ENCODE measurements at places on chromosomes 11 and 22.

GRCh38 chr11:72111300-72112142 lies 974 bp downstream of the ANAPC15 start:
- no peak for DNase-seq

DNA sequence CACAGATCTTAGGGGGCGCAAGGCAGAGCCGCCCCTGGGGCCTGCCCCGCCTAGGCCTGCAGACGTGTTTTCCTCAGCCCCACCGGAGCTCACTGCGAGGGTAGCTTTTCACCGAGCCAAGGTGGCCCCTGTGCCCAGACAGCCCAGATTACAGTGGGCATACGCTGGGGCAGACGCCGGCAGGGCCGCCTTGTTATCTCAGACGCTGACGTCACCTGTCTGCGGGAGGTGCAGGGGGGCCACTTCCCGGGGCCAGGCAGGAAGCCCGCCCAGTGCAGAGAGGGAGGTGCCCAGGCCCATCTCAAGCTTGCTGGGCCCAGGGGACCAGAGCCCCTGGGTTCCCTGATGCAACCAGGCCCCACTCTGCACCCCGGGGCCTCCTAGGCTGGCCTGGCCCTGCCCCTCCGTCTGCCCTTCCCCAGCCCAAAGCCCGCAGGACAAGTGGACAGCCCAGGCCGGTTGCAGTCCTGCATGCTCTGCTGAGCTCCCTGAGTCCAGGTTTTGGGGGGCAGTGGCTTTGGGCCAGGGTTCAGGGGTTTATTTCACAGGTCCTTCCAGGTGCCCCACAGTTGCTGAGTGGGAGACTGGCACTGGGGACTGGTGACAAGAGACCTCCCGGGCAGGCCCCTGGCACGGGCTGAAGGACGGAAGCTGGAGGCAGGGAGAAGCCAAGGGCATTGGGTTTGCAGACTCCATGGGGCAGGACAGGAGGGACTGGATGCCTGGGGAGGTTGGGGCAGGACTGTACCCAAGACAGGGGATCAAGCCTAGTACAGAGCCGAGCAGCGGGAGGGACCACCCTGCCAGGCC lies 38.6 kb downstream of the IGF2 start:
- DNase-seq: no peak

DNA sequence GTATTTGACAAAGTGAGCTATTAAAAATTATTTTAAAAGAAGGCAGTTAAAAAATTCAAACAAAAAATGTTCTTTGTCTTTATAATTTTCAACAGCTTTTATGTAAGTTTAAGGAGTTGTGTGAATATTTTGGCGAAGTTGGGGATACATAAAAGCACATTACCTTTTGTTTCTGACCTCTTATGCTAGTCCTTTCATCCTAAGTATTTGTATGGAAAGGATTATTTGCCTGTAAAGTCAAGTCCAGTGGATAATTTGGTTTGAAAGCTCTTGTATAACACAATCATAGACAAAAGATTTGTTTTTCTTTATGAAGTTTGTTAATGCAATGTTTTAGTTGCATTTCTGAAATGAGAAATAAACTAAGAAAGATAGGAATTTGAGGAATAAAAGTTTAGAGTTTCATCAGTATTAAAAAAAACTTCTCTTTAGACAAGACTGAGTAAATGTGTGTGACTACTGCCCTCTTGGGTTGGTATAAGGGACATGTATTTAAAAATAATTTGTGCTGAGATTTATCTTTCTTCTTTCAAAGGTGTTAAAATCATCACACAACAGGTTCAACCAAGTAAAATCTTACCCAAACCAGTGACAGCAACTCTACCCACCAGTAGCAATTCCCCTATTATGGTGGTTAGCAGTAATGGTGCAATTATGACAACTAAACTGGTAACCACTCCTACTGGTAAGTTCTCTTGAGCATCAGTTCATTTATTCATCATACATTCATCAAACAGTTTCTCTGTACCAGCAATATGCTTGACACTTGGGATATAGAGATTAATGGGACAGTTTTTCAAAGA lies 68.2 kb downstream of the EMSY start:
- DNase-seq: peak; percentile 26

DNA sequence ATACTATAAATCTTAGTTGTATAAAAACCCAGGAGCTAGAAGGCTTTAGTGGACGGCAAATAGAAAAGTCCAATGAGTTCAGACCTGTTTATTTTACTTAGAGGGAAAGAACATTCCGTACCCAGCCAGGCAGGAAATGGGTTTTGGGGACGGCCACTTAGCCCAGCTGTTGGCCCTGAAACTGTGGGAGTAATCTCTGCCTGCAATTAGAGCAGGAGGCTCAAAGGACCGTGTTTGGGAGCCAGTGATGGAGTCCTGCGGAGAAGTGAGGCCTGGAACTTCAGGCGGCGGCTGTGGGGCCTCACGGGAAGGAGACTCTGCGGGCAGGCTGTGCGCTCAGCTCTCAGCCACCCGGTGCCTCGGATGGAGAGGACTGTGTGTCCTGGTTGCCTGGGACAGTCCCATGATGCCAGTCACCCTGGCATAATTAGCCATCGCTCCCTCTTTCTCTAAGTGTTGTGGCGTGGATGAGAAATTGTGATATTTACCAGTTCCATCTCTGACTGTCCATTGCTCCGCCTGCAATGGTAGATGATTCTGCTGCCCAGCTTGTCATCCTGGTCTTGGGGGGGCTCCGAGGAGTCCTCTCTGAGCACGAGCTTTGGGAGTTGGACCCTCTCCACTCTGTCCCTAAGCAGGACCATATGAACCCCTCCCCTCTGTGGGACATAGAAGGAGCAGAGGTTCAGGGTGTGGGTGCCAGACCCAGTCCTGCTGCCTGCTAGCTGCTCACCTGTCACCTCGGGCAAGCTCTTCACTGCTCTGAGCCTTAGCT lies 530.3 kb downstream of the TBC1D22A start:
- DNase-seq: no peak

- no peak for DNase-seq
Observed at GRCh38 chr11:71164186-71164585, 88.2 kb downstream of the SHANK2 start.

DNA sequence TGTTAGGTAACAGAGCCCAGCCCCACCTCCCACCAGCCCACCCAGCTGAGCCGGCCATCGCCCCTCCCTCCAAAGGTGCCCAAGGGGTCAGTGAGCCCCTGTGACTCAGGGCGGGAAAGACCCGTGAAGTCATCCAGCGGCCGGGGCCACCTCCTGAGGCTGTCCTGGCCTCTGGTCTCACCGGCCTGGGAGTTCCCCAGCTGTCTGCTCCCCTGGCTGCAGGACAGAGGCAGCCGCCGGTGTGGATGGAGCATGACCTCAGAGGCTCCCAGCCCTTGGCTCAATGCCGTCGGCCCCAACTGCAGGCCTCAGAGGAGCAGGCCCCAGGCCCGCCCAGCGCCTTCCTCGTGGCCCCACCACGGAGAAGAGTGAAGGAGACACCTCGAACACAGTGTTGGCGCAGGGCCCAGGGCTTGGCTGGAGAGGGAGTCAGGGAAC lies 28.7 kb downstream of the RPL3 start:
- DNase-seq: peak; percentile 75

DNA sequence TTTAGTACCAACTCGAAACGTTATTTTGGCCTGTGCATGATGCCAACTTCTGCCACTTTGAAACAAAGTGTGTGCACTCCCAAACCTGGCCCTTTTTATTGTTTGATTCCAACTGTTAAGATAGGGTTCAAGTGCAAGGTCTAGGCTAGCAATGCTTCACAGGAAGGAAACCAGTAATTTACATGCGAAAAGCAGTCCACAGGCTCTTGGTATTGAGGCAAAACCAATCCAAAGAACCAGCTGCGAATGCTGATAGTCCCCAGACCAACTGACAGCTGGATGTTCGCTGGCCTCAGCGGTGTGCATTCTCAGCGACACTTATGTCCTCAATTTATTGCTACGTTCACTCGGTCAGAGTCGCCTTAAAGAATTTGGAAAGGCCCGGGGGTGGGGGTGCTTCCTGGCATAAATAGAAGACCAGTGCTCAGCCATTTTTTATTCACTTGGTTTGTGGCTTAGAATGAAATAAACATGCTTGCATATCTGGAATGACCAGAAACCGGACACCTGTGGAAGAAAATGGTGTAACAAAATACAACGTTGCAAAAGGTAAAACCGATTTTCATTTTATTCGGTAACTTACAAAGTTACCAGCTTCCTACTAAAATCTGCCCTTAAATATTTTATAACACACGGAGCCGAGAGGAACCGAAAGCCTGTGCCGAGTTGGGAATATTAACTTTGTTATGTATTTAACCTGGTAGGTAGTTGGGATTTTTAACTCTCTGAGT lies 1.6 kb downstream of the CPT1A start:
- DNase-seq: no peak

DNA sequence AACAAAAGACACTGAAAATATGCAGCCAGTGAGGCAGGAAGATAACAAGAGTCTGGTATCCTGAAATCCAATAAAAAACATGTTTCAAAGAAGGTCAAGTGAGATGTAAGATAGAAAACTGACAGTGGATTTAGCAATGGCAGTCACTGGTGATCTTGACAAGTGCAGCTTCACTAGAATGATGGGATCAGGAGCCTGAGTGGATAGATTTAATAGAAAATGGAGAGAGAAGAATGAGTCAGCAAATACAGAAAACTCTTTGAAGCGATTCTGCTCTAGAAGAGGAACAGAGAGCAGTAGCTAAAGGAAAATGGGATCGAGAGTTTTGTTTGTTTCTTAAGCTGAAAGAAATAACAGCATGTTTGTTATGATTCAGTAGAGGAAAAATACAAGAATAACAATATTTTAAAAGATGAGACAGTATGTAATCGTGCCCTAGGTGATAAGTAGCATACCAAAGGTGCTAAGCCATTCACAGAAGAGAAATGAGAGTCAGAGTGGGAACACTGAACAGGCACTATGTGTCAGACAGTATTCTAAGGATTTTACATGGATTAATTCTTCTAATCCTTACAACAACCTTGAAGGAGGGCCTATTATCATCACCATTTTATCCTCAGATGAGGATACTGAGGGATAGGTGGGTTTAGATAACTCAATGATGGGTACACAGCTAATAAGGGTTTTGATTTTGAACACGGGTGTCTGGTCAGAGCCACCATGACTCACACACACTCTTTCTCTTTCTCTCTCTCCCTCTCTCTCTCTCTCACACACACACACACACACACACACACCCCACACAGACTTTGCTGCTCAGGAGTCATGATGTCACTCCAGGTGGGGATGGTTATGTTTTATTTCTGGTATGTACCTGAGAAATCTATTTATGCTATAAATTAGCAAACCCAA lies 36.3 kb downstream of the MRE11 start:
- DNase-seq: no peak

- DNase-seq: no peak
Observed at GRCh38 chr11:2551131-2551530, 106.3 kb downstream of the KCNQ1 start.

GRCh38 chr22:49368221-49368975 lies 459.3 kb downstream of the BRD1 start:
- no peak for DNase-seq

DNA sequence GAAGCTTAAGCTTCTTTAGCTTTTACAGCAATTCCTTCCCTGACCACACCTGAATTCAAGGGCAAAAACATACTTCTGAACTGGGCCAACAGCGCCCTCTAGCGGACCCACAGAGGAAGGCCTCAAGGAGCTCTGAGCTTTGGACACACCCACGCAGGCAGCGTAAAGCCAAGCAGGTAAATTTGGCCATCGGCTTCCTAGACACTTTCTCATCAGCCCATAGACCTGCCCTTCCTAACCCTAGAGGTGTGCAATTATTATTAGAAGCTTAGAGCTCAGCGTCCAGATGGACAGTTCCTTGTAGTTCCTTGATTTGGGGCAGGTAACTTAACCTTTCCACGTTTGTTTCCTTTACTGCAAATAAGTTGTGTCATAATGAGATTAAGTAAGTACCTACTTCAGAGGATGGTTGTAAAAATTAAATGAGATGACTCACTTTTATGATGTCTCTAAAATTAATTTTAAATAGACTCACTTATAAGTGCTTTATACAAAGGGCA lies 25.7 kb upstream of the HMGXB4 start:
- DNase-seq: peak; percentile 88

- DNase-seq: no peak
Observed at GRCh38 chr11:64762674-64763525, 3.1 kb upstream of the PYGM start.

Measured in hepatocyte (in vitro differentiated cells).